ENCODE measurements at places on chromosomes 7 and 10. TPM values are rescaled to one million over a fixed set of nuclear protein-coding genes. Genes with fewer than 3 reads are reported as not detected.

GRM3 gene
- not detected for total RNA-seq

CREM gene
- 40.5 TPM for total RNA-seq

GPR158 gene
- not detected for total RNA-seq

DNA sequence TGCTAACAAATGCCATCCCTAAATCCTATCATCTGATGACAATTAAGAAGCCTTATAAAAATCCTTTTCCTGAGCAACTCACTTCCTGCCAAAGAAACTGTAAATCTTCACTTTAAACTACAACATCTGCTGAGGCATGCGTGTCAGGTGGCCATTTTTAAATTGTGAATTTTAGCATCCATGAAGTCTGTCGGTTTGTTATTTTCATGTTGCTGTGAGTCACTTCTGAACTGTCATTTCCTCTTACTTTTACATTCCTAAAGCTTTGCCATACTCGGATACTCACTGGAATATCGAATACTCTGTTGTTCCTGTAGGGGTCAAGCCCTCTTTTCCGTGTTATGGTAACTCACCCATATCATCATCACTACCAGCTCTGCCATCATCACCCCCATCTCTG is 34.3 kb upstream of the TMEM26 start:
- peak; percentile 58 for DNase-seq

- no peak for DNase-seq
Observed at GRCh38 chr10:98676895-98677294, 230.2 kb upstream of the HPS1 start.

GRCh38 chr7:47186316-47186715 is 395.6 kb downstream of the TNS3 start:
- DNase-seq = no peak

- peak; percentile 90 for DNase-seq
Observed at GRCh38 chr7:117825132-117825531, 48.1 kb downstream of the CTTNBP2 start.

GRCh38 chr7:132240262-132240661 is 336.0 kb downstream of the PLXNA4 start:
- no peak for DNase-seq

- no peak for DNase-seq
Observed at GRCh38 chr10:118754229-118754555, 578 bp downstream of the CACUL1 start.

DNA sequence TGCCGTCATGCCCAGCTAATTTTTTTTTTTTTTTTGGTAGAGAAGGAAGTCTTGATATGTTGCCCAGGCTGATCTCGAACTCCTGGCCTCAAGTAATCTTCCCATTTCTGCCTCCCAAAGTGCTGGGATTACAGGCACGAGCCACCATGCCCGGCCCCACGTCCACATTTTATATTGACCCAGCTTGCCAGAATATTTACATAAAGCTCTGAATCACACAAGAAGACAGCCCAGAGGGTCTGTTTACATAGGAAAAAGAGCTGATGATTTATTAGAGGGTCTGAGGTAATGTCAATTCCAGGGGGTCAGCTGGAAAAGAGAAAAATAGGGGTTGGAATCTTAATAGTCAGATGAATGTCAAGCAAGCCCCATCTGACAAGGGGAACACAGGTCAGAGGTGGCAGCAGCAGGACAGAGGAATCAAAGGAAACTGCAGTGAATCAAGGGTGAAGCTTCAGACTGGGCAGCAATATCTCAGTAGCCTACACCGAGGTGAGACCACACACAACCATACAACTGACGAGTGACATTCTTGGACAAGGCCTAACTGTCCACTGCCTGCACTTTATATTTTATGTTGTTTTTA is 15.8 kb upstream of the SLF2 start:
- DNase-seq = peak; percentile 39

DNA sequence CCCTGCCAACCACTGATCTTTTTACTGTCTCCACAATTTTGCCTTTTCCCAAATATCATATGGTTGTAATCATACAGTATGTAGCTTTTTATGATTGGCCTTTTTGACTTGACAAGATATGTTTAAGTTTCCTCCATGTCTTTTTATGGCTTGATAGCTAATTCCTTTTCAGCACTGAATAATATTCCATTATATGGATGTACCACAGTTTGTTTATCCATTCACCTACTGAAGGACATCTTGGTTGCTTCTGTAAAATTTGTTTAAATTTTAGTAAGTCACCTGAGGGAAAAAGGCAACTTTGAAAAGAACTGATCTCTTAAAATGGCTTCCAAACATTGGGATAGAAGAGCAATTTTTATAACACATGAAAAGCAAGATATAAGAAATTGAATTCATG is 43.5 kb downstream of the ATRNL1 start:
- DNase-seq = no peak

DNA sequence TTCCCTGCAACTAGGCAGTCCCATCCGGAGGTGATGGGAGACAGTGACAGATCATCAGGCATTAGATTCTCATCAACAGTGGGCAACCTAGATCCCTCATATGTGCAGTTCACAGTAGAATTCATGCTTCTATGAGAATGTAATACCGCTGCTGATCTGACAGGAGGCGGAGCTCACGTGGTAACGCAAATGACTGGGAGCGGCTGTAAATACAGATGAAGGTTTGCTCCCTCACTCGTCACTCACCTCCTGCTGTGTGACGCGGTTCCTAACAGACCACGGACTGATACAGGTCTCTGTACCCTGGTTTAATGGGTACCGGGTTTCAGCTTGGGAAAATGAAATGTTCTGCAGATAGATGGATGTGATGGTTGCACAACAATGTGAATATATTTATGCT is 47.8 kb upstream of the PIK3AP1 start:
- no peak for DNase-seq

DNA sequence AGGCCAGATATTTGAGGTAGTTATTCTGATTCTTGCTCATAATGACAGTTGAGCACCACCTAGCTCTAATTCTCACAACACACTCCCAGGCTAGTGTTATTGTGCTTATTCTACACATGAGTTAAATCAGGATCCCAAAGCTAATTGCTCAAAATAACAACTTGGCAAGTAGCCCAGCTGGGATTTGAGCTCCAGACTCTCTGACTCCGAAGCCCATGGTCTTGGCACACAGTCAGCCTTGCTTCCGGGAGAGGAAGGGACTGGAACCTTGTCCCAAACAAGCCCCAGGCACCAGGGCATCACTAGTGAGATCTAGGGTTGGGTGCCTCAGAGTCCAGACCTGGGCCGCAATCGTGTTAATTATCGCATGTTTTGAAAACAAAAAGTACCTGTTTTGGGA is 101.4 kb downstream of the GPAM start:
- DNase-seq = no peak

DNA sequence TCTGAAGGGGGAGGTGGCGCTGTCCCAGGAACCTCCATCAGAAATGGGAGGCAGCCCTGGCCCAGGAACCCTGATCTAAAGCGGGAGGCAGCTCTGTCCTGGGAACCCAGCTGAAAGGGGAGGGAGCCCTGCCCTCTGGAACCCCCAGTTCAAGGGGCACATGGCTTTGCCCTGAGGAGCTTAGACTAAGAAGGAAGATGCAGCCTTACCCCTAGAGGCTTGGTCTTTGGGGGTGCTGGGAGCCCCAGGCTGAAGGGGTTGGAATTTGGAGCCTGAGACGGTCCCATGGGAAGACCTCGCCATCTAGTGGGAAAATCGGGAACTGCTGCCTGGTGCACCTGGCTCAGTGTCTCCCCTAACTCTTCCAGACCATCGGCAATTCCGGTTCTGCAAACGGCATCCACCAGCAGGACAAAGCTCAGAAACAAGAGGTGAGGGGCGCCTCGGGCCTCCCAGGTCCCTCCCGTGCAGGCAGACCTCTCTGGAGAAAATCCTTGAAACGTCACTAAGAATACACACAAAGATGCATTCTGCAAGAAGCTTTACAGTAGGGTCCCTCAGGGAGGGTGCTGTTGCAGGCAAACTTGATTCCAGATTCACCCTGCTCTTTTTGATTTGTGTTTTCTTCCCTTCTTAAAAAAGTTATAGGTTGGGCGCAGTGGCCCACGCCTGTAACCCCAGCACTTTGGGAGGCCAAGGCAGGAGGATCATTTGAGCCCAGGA is 52.4 kb upstream of the GTF2IRD1 start:
- DNase-seq = peak; percentile 41

DNA sequence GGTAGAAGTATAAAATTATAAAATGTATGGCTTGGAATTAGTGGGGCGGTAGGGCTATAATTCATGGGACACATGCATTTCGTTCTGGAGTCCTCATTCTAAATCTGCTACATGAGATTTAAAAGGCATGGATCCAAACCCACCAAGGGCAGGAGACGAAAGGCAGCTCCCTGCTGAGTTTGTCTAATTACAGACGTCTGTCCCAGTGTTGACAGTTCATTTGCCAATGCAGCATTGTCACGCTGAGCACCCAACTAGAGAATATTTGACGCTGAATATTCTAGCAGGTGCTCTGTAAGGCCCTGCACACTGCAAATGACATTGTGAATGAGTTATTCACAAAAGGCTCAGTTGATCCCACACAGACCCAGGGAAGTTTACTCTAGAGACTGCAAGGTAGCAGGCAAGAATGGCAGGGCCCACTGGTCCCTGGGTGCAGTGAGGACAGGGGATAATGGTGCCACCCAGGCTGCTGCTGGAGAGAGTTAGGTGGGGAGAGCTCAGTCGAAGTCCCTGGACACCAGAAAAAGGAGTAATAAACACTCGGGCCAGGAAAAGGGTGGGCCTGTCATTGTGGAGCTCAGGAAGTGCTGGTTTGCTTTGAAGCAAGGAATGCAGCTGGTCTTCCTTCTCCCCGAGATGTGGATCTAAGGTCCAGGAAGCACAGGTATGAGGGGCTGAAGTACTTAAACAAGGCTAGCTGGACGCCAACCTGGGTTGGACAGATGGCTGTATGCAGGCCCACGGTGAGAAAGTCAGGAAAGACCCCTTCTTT is 75.0 kb upstream of the JCAD start:
- DNase-seq = no peak

- DNase-seq = no peak
Observed at GRCh38 chr7:141294143-141294829, 220.4 kb downstream of the TMEM178B start.

DNA sequence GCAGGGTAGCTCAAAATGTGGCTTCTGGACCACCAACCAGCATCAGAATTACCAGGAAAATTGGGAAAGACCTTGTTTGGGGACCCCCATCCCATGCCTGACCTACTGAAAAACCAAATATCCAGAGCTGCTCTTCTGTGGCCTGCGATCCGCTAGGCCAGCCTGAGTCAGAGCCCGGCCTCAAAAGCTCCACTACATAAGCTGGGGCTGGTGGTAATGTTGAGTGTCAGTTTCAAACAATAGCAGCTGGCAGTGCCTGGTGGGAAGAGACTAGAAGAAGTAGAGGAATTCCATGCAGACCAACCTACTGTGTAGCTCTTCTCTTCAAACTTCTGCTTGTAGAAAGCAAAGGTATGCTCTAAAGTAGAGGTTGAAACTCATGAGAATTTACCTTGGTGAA is 52.0 kb downstream of the KLRG2 start:
- DNase-seq = peak; percentile 25

GRCh38 chr7:4641667-4642467 is 40.2 kb upstream of the FOXK1 start:
- peak; percentile 89 for DNase-seq

All from IMR-90 (cell line).